ENCODE measurements at places on chromosomes 6 and 20.

GRCh38 chr20:9323622-9324021, 190.8 kb upstream of the LAMP5 start:
- DNase-seq, result no peak

- DNase-seq, result no peak
Observed at GRCh38 chr20:37471741-37472235, 49.3 kb upstream of the NNAT start.

DNA sequence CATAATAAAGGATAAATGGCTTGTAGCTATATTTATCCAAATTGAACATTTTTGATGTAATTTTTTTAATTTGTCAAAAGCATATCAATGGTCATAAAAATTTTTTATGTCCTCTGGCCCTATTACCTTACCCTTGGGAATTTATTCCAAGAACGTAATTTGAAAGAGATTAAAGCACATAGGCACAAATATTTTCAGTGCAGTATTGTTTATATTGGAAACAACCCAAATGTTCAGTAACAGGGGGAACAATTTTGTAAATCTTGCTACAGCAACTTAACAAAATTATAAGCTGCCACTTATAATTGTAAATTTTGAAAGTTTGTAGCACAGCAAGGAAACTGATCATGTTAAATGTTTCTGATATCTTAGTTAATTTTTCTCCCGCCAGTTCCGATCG, 142.4 kb downstream of the MTHFD1L start:
- DNase-seq, result no peak

DNA sequence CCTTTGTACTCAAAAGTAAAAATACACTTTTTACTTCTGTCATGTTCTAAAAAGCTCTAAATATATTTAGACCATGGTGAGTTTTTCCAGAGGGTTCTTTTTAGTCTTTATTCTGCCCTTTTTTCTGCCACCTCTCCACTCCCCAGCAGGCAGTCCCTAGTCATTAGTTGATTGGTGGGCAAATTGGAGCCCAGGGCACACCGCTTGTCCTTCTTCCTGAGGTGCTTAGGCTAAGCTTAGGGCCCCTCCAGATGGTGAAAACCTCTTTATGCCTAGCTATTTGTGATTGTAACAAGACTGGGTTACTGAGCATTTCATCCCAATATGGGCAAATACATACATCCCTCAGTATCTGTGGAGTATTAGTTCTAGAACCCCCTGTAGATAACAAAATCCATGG, 6.2 kb downstream of the TREML1 start:
- DNase-seq, result no peak

GRCh38 chr6:66421570-66421969, 714.5 kb upstream of the EYS start:
- DNase-seq, result no peak

- no peak for DNase-seq
Observed at GRCh38 chr6:155943635-155944034, 488.0 kb upstream of the NOX3 start.

GRCh38 chr6:124742971-124743370, 219.3 kb upstream of the RNF217 start:
- no peak for DNase-seq

DNA sequence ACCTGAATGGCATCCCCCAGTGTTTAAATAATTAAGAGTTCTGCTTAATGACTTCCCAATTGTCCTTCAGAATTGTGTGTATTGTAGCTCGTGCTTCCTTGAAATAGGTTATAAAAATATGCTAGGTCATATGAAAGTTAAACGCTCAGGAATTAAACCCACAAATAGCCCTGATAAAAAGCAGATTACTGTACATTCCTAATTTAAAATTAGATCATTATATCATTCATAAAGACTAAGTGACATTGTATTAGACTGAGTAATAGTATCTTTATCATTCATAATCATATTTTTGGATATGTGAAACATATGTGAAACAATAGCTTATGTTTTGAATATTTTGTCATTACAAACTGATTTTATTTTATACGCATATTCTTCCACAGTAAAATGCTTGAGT, 1706.7 kb downstream of the HACE1 start:
- no peak for DNase-seq

- DNase-seq, result no peak
Observed at GRCh38 chr20:62827311-62828038, 10.6 kb downstream of the COL9A3 start.

- no peak for DNase-seq
Observed at GRCh38 chr6:154852687-154853086, 119.5 kb downstream of the SCAF8 start.

- no peak for DNase-seq
Observed at GRCh38 chr6:66198062-66198624, 491.1 kb upstream of the EYS start.

GRCh38 chr6:138230221-138230620, 11.9 kb upstream of the PBOV1 start:
- no peak for DNase-seq

- no peak for DNase-seq
Observed at GRCh38 chr6:154266560-154267099, 90.0 kb downstream of the IPCEF1 start.

GRCh38 chr20:23397961-23398360, 23.3 kb downstream of the NAPB start:
- DNase-seq, result no peak

DNA sequence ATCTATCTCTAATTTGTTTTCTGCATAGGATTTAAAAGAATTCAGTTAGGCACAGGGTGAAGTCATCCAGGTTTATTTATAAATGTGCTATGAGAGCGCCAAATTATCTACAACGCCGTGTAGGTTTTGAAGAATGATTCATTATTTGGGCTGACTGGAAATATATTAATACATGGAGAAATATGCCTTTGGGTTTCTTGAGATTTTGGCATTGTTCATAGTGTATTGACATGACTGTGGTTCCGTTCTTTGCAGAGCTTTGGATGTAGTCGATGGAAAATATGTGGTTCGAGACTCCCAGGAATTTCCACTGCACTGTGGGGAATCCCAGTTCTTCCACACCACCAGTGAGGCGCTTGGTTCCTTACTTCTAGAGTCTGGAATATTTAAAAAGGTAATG, 90.9 kb downstream of the CRYBG1 start:
- no peak for DNase-seq

- no peak for DNase-seq
Observed at GRCh38 chr6:97909380-97909779, 626.4 kb upstream of the MMS22L start.

DNA sequence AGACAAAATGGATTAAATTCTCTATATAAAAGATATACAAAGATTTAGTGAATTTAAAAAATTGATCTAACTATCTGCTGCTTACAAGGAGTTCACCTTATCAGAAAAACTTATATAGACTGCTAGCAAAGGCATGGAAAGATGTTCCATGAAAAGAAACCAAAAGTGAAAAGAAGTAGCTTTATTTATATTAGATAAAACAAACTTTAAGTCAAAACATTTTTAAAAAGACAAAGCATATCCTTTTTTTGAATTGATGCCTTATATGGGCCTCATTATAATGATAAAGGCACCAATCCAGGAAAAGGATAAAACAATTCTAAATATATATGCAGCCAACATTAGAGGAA, 334.2 kb downstream of the MEI4 start:
- no peak for DNase-seq

- DNase-seq, result no peak
Observed at GRCh38 chr6:66628917-66629316, 921.9 kb upstream of the EYS start.

DNA sequence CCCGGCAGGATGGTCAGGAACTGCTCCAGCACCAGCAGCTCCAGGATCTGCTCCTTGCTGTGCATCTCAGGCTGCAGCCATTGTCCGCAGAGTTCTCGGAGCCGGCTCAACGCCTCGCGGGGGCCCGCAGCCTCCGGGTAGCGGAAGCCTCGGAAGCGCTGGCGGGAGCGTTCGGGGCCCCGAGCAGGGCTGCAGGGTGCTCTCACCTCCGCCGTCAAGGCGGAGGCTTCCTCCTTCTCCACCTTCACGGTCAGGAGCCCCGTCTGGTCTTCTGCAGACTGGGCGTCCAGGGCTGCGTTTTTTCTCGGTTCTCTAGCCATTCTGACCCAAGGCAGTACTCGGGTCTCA, 434 bp downstream of the ZKSCAN4 start:
- DNase-seq, result peak; percentile 42

DNA sequence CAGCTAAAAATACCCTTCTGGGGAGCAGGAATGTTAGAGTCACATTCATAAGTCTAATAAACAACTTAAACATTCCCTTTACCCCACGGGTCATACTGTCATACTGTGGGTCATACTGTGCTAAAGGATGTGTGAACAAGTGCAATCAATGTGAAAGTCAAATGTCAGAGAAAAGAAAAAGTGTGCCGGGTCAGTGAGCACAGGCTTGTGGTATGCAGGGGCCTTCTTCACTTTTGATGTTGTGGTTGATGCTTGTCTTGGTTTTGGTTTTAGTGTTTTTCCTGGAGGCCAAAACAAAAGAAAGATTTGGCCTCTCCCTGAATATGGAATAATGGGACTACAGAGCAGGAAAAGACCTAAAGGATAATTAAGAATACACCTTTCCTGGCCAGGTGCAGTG, 267.9 kb upstream of the PLN start:
- DNase-seq, result no peak

DNA sequence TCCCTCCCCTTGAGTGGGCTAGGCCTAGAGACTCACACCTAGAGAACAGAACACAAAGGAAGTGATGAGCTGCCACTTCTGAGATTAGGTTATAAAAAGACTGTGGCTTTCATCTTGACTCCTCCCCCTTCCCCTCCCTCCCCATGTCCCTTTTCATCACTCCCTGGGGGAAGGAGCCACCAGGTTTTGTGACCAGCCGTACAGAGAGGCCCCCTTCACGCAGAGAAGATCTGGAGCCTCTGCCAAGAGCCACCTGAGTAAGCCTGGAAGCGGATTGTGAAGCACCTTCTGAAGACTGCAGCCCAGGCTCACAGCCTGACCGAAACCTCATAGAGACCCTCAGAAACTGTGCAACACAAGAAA, 118.4 kb upstream of the NXT1 start:
- no peak for DNase-seq

DNA sequence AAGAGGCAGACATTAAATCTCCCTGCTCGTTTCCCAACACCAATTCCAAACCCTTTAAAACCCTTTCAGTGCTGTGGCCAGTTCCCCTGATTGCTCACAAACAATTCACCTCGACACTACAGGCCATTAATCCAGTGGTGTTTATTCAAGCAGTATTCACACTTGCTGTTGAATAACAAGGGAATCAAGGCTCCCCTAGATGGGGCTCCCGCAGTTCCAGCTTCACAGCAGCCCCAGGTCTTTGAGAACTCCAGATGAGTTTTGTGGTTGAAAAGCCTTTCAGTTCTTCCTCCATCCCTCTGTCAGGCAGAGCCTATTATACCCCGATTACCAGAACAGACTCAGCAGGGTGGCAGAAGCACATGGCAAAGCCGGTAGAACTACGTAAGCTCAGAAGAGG, 36.2 kb downstream of the JAG1 start:
- DNase-seq, result no peak

- no peak for DNase-seq
Observed at GRCh38 chr6:165611294-165611693, 51.7 kb downstream of the PDE10A start.

- DNase-seq, result no peak
Observed at GRCh38 chr6:126685182-126685581, 345.3 kb downstream of the CENPW start.

GRCh38 chr6:39962831-39963230, 28.6 kb upstream of the MOCS1 start:
- no peak for DNase-seq

DNA sequence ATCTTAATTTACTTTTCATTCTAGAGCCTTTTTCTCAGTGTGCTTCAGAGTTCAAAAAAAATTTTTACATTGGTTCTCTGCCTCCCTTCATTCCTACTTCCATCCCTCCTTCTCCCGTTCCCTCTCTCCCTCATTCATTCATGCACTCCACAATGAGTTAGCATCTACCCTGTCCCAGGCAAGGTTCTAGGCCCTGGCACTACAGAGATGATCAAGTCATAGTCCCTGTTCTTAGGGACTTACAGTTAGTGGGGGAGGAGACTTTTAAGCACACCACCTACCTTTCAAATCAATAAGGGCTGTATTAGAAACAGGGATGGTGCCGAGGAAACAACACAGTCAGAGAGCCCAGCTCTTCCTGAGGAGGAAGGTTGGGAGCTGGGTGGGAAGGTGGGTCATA, 40.3 kb downstream of the MAP3K5 start:
- DNase-seq, result no peak

DNA sequence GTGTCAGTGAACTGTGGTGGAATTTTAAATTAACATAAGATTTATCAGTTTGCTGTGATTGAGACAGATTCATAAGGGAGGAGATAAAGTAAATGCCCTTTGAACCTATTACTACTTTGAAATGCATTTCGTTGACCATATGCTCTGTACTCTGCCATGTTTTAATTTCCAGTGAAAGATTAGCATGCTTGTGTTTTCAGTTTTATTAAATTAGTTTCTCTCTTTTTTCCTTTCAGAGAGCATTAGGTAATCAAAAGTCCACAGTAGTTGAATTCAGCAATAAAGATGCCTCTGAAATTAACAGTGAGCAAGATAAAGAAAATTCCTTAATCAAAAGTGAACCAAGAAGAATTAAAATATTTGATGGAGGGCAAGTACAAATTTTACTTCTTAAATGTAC, 117.4 kb downstream of the HIVEP1 start:
- no peak for DNase-seq

GRCh38 chr20:1524004-1524403, 32.8 kb upstream of the SIRPB2 start:
- no peak for DNase-seq

DNA sequence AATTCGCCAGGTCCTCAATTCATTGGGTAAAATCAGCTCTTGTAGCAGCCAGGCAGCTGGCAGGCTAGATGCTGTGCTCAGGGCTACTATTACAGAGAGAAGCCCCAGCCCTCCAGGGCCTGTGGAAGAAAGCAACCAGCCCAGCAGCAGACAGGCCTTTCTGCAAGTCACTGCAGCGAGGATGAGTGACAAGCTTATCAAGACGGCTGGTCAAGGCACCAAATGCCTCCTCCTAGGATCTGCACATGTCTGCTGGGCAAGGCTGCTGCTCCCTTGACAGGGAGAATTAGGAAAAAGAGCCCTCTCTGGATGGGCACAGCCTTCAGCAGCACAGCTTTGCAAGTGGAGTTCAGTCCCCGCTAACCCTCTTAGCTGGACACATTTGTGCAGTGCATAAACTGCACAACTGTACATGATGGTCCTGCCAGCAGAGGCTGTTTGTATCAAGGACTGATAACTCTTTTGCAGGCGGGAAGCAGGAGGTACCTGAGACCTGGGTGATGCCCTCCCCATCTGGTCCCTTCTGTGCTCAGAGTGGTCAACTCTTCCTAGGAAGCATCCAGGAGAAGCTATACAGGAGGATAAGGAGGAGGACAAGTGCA, 89.9 kb downstream of the CDC5L start:
- no peak for DNase-seq

DNA sequence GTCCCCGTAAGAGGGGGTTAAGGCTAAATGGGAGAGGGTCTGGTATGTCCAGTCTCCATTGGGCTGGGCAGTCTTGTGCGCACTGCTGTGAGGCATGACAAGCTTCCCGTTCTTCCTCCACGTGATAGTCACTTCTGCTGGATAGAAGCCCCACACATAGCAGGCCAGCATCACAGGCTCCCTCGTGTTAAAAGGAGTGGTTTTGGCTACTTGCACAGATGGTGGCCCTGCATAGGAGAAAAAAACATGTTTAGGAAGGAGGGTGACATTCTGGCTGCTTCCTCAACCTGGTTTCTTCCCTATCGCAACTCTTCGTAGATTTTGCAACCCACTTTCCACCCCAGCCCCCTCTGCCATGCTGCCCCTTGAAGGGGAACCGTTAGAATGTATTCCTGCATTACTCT, 3.6 kb downstream of the HLA-DMB start:
- DNase-seq, result no peak
